NCI-H460 (cell line): ENCODE measurements at places on chromosomes 4 and X. TPM values are rescaled to one million over a fixed set of nuclear protein-coding genes. Genes with fewer than 3 reads are reported as not detected.

The MAGEA10 gene
- not detected in 2 replicates for total RNA-seq

The CLCN3 gene
- 45.0 and 48.9 TPM in 2 replicates for total RNA-seq

The DOK7 gene
- 0.05 and 0.14 TPM in 2 replicates for total RNA-seq

The HDX gene
- 8.7 and 8.8 TPM in 2 replicates for total RNA-seq

The ZCCHC12 gene
- total RNA-seq, result 0.07 TPM in 1 of 2 replicates, not detected in the other

The DUX4 gene
- not detected in 2 replicates for total RNA-seq

The SHOX gene
- total RNA-seq, result not detected in 2 replicates

The DDX53 gene
- not detected in 2 replicates for total RNA-seq

The FRMD7 gene
- not detected in 2 replicates for total RNA-seq

The PAGE5 gene
- total RNA-seq, result not detected in 2 replicates

The HS3ST1 gene
- total RNA-seq, result 0.54 and 4.6 TPM in 2 replicates

The RTL9 gene
- total RNA-seq, result 0.02 TPM in 1 of 2 replicates, not detected in the other

The USP51 gene
- 0.49 and 0.67 TPM in 2 replicates for total RNA-seq

The DMRTC1 gene
- total RNA-seq, result not detected in 2 replicates

The GSX2 gene
- not detected in 2 replicates for total RNA-seq

The RIBC1 gene
- total RNA-seq, result 1.2 and 1.5 TPM in 2 replicates

The CXorf51B gene
- total RNA-seq, result not detected in 2 replicates

The GAGE2A gene
- total RNA-seq, result not detected in 2 replicates

The ANK2 gene
- total RNA-seq, result 22.5 and 24.0 TPM in 2 replicates

The HERC5 gene
- total RNA-seq, result 2.6 and 3.0 TPM in 2 replicates

The OR13H1 gene
- total RNA-seq, result not detected in 2 replicates

The RASL11B gene
- 0.20 and 0.35 TPM in 2 replicates for total RNA-seq

The DAPP1 gene
- total RNA-seq, result not detected in 2 replicates

The STATH gene
- not detected in 2 replicates for total RNA-seq

The PABPC5 gene
- total RNA-seq, result not detected in 2 replicates

The CXorf65 gene
- total RNA-seq, result not detected in 2 replicates

The TRIM61 gene
- not detected in 2 replicates for total RNA-seq

The TENT5D gene
- not detected in 2 replicates for total RNA-seq

The MAGEB1 gene
- not detected in 2 replicates for total RNA-seq

The FSTL5 gene
- total RNA-seq, result 0.02 TPM in 1 of 2 replicates, not detected in the other

The WFS1 gene
- 4.5 and 4.6 TPM in 2 replicates for total RNA-seq

The GPR34 gene
- total RNA-seq, result 0.17 and 0.32 TPM in 2 replicates

The MAPK10 gene
- total RNA-seq, result 0.10 and 0.32 TPM in 2 replicates

The CCSER1 gene
- 1.1 and 2.4 TPM in 2 replicates for total RNA-seq

The TGIF2LX gene
- total RNA-seq, result not detected in 2 replicates

The TBX22 gene
- not detected in 2 replicates for total RNA-seq

The FAM236C gene
- total RNA-seq, result not detected in 2 replicates

The F8 gene
- total RNA-seq, result 3.4 and 5.3 TPM in 2 replicates

The LIMCH1 gene
- total RNA-seq, result 295 and 308 TPM in 2 replicates

The FAM114A1 gene
- total RNA-seq, result 41.4 and 46.8 TPM in 2 replicates

The EXOC1L gene
- not detected in 2 replicates for total RNA-seq

The C4orf51 gene
- not detected in 2 replicates for total RNA-seq

The GAGE12E gene
- total RNA-seq, result not detected in 2 replicates

The FREM3 gene
- not detected in 2 replicates for total RNA-seq

The SYTL4 gene
- total RNA-seq, result 7.4 and 9.7 TPM in 2 replicates

The F9 gene
- total RNA-seq, result not detected in 2 replicates

The CITED1 gene
- total RNA-seq, result not detected in 2 replicates

The ZDHHC15 gene
- not detected in 2 replicates for total RNA-seq

The HPF1 gene
- 24.9 and 25.5 TPM in 2 replicates for total RNA-seq

The COL25A1 gene
- total RNA-seq, result 0.02 TPM in 1 of 2 replicates, not detected in the other

The PHOX2B gene
- not detected in 2 replicates for total RNA-seq
